PC-3 (cell line): ENCODE measurements at places on chromosomes 12 and 14. TPM values are rescaled to one million over a fixed set of nuclear protein-coding genes. Genes with fewer than 3 reads are reported as not detected.

Gene ATL1
- 0.63 and 1.3 TPM in 2 replicates for total RNA-seq

Gene TSPAN19
- total RNA-seq: not detected in 2 replicates

Gene ASB2
- total RNA-seq: 0.12 and 0.22 TPM in 2 replicates

Gene HOXC4
- 1.8 and 2.6 TPM in 2 replicates for total RNA-seq

Gene SIX6
- not detected in 2 replicates for total RNA-seq

Gene KRT7
- total RNA-seq: 2,144 and 2,979 TPM in 2 replicates

Gene TAS2R30
- 0.66 and 2.0 TPM in 2 replicates for total RNA-seq

Gene HOXC12
- total RNA-seq: 0.33 and 1.2 TPM in 2 replicates

Gene INSM2
- total RNA-seq: 0.07 TPM in 1 of 2 replicates, not detected in the other

Gene SH2B3
- 12.9 and 34.6 TPM in 2 replicates for total RNA-seq

Gene GALNT16
- 0.17 and 0.33 TPM in 2 replicates for total RNA-seq

Gene NUP37
- 81.6 and 84.3 TPM in 2 replicates for total RNA-seq

Gene ACOT6
- total RNA-seq: not detected in 2 replicates

Gene CNPY2
- 109 and 162 TPM in 2 replicates for total RNA-seq

Gene PNP
- 108 and 118 TPM in 2 replicates for total RNA-seq

Gene ITGB7
- total RNA-seq: 1.9 and 3.4 TPM in 2 replicates

Gene COA8
- total RNA-seq: 52.7 and 62.3 TPM in 2 replicates

Gene ANKS1B
- 0.07 and 0.98 TPM in 2 replicates for total RNA-seq
